Trophoblast cell (in vitro differentiated cells and primary cell): ENCODE measurements at places on chromosomes 12 and 14.

DNA sequence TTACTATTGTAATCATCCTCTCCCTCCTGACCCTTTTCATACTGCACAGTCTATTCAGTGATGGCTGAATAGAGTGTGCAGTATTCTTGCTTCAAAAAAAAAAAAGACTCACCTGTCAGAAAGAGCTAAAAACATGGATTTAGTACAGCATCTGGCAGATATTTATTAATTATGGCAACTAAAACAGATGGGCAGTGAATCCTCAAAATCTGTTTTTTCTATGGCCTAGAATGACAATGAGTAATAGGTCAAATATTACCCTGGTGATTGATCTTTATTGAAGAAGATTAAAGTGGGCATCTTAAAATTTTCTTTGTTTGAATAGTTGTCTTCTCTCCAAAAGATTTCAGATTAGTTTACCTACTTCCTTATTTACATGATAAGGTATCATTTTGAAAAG lies 543.6 kb downstream of the FOXG1 start:
- DNase-seq = no peak

DNA sequence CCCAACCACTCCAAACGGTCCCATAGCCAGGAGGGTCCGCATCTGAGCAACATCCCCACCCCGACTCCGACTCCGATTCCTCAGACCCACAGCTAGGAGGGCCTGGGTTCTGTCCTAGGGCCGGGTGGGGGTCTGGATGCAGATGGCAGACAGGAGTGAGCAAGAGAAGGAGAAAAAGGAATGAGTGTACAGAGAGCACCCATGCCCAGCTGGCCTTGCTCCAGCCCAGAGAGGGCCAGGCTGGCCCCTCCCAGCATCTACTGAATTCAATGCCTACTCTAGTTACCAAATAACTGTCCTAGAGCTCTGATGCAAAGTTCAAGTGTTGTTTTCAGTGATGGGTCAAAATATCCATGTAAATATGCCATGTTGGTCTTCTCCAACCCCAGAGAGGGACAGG lies 40.8 kb downstream of the VDR start:
- DNase-seq = no peak

DNA sequence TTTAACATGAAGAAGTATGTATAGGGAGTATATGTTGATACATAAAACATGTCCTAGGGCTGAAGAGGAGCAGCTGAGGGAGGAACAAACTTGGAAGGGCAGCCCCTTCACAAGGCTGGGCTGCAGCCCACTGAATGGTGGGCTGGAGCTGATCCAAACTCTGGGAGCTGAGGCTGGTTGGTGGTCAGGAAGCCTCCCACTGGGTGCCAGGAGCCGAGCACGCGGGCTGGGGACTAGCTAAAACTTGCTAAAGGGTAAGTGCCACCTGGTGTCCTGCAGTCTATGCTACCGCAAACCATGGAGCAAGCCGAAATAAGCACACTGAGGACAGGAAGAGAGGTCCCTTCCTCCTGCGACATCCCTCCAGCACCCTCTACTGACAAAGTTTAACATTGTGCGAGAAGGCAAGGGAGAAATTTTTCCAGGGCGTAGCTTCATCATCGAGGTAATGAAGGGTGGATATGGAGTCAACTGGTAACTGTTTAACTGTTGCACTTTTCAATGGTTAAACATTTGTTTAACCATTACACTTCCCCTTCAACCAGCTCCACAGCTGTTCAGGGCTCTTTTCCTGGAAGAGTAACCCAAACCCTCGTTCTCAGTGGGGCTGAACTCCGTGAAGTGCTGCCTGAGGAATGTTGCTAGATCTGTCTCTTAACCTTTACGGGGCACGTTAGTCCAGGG lies 42.2 kb downstream of the EGLN3 start:
- DNase-seq = no peak

GRCh38 chr12:12704593-12705230 lies 8.7 kb upstream of the GPR19 start:
- peak; percentile 88 for DNase-seq

GRCh38 chr12:122730215-122731014 lies at the start of gene HCAR1:
HCAR1 (minus strand) TSS chr12:122730844; CDS start chr12:122730339, 505 bp downstream.
- peak; percentile 90 for DNase-seq
